ENCODE measurements at places on chromosomes 6 and 20.

- DNase-seq, result no peak
These were observed 7.1 kb downstream of the VNN2 start for GRCh38 chr6:132750455-132751248.

DNA sequence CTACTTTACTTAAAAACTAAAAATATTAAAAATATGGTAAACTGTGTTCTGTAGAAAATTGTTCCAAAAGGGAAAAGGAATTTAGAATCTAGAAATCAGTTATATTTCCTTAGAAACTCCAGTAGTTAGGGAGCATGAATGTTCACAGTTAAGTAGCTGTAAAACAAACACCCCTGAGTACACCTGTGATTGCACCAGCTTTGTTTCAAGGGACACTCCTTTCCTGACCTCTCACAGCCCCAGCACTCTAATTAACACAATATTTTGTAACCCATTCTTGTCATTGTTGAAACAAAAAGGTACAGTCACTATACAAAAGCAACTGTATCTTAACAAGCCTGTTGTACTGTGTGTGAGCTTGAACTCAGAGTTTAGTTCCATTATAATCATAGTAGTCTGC lies 72.3 kb downstream of the NCOA7 start:
- DNase-seq, result no peak

DNA sequence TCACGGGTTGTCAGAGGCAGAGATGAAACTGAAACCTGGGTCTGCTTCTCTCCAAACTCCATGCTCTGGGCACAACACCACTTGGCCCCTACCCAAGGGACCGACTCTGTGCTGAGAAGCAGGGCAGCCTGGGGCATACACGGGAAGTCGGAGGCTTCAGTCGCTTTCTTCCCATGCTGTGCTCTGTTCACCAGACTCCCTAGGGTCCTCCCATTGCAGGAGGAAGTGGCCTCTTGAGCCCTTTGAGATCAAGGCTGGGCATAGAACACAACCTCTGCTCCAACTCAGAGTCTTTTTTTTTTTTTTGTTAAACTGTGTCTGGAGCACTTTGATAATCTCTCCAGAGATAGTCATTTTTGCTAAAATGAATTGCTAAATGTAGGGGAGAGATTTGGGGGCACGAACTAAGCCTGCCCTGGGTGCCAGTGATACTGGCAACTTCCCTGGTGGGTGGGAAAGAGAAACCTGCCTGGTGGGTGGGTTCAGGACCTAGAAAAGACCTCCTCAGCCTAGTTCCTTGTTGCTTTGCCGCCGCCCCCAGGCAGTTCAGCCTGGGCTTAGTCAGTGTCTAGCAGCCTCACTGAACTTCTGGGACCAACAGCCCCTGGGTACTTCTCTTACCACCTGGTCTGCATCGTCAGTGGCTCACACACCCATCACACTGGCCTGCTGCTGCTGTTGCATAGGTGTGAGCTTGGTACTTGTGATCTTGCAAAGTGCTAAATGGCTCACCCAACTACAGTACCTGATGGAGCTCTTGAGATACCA lies 62.0 kb downstream of the PPP1R14C start:
- DNase-seq, result no peak

DNA sequence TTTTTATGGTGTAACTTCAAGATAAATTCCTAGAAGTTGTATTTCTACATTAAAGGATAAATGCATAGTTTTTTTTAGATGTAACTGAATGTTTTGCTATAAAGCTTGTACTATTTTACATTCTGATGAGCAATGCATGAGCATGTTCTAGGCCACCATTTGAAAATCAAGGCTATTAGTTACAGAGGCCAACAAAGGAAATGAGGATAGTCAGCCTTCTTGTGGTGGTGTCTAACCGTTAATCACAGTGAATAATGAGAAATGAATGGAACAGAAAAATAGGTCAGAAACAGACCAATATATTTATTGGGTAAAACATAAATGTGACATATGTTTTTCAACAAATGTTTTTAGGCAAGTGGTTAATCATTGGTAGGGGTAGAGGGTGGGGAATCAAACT lies 37.6 kb upstream of the L3MBTL3 start:
- no peak for DNase-seq

GRCh38 chr6:42141603-42142117 lies 760 bp downstream of the C6orf132 start:
- DNase-seq, result no peak

DNA sequence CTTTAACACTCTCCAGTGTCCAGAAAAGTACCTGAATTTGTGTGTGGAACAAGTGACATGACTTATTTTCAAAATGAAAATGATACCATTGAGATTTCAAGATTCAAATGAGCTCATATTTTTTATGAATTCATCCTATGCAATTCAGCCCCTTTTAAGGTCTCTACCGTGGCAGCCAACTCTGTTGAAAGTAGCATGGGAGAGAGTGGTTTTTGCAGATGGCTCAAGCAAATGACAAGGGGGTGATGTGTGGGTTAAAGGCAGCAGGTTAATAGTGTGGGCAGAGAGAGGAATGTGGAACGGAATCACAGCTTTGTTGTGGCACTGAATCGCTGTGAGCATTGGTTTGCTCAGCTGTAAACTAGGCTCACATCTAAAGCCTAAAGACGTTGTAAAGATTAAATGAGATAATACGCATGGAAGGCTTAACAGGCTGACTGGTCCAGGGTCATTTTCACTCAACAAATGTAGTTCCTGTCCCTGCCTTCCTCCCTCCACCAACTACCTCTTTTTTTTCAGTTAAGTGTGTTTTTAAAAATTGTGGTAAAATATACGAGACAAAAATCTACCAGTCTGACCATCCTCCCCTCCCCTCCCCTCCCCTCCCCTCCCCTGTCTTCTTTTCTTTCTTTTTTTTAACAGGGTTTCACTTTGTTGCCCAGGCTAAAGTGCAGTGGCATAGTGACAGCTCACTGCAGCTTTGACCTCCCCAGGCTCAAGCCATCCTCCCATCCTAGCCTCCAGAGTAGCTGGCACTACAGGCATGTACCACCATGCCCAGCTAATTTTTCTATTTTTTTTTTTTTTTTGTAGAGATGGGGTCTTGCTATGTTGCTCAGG lies 114.7 kb upstream of the ZNF217 start:
- DNase-seq, result no peak

GRCh38 chr20:45154183-45154582 lies 20.5 kb upstream of the PI3 start:
- DNase-seq, result no peak

DNA sequence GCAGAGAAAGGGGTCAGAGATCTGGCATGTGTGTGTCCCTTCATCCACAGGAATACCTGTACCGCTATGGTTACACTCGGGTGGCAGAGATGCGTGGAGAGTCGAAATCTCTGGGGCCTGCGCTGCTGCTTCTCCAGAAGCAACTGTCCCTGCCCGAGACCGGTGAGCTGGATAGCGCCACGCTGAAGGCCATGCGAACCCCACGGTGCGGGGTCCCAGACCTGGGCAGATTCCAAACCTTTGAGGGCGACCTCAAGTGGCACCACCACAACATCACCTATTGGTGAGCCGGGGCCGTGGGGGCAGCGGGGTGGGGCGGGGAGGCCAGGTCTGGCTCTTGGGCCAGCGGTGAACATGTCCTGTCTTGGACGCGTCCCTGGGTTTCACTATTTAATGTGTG lies 1.1 kb downstream of the MMP9 start:
- no peak for DNase-seq

DNA sequence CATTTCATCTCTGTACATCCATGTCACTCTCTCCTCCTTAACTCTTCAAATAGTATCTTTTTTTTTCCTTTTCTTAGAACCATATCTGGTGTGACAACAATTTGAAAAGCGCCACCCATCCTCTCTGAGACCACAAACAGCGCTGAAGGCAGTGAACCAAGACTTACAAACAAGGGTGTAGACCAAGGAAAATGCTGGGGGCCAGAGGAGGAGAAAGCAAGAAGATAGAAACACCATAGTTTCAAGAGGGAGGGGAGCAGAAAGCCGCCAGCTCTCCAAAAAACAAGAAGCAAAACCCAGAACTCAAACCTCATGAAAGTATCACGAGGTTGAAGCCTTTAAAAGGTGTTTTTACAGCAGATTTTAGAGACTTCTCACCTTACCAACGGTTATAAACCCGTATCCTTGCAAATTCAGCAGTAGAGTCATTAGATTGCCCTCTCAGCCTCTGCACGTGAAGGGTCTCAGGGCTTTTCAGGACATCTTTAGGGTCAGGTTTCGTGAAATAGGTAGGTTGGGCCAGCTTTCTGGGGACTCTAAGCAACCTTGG lies 13.3 kb upstream of the RIPOR2 start:
- no peak for DNase-seq

- no peak for DNase-seq
These were observed 97.3 kb upstream of the UST start for GRCh38 chr6:148649454-148649963.

DNA sequence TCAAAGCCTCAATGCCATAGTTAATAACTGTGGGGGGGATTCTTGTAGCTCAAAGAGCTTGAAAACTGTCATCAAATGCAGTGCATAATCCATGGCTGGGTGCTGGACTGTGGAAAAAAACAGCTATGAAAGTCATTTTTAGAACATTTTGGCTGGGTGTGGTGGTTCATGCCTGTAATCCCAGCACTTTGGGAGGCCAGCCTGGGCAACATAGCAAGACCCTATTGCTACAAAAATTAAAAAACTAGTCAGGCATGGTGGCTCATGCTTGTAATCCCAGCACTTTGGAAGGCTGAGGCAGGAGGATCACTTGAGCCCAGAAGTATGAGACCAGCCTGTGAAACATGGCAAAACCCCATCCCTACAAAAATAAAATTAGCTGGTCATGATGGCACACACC lies 12.2 kb downstream of the TCFL5 start:
- no peak for DNase-seq

DNA sequence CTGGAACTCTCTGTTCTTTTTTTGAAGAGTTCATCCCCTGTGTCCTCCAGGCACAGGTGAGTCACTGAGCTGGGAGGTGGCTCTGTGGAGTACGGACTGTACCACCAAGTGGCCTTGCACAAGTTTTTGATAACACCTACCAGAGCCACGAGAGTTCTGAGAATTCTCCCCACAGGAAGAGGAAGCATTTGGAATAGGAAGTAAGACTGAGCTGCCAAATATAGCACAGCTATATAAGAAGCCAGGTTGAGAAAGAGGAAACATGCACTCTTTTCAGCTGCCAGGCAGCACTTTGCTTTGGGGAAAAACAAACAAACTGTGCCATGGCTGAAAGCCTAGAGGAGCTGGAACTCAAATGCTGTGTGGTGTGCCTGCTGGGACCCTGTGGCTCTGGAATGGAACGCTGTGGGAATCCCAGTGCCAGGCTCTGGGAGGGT lies 70.8 kb upstream of the RIPOR2 start:
- DNase-seq, result no peak

DNA sequence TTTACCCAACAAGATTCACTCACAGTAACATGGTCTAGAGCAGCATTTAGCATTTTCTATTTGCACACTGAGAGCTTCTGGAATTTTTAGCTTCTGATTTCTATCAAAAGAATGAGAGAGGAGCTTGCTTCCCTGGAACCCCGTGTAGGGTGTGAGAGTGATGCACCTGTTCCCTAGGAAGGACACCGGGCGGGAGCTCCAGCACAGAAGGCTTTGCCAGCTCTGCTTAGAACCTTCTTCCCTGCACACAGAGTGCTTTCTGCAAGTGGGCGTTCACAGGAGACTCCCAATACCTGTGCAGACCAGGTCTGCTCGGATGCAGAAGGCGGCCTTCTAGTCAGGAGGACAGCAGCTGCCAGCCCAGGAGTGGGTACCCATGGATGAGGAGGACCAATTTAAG lies 217.3 kb downstream of the TBXT start:
- DNase-seq, result no peak

- no peak for DNase-seq
These were observed 18.6 kb upstream of the POLR1H start for GRCh38 chr6:30042476-30042875.

DNA sequence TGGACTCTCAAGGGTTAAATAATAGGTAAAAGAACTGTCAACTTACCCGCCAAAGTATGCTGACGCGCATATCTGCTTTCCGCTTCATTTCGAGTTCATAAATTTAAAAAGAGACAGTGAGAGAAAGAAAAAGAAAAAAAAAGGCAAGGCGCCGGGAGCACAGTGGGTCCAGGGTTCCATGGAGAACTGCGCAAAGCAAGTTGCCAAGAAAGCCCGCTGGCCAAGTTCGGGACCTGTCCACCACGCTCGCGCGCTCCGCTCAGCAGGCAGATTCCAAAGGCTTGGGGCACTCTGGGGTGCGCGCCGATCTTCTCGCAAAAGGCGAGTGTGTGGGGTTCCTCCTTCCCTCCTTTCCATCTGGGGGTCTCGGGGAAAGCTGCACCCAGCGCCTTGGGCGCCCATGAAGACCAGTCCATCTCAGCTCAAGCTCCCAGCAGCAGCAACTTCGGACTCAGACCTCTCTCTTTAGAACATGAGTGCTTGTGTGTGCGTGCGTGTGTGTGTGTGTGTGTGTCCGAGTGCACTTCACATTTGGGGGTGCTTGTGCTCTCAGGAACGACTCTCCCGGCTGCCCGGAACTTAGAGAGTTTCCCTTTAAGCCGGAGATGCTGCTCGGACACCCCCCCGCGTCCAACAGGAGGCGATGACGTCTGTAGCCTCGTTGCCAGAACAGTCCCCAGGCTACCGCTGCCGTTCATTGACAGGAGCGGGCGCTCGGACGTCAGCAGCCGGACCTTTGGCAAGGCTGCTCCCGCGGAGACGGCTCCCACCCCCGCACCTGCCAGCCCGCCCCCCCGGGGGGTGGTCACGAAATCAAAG lies 180.0 kb downstream of the TBXT start:
- no peak for DNase-seq

GRCh38 chr6:165573671-165574070 lies 89.4 kb downstream of the PDE10A start:
- DNase-seq, result no peak

GRCh38 chr20:50003253-50003656 lies 20.5 kb downstream of the SNAI1 start:
- DNase-seq, result no peak

DNA sequence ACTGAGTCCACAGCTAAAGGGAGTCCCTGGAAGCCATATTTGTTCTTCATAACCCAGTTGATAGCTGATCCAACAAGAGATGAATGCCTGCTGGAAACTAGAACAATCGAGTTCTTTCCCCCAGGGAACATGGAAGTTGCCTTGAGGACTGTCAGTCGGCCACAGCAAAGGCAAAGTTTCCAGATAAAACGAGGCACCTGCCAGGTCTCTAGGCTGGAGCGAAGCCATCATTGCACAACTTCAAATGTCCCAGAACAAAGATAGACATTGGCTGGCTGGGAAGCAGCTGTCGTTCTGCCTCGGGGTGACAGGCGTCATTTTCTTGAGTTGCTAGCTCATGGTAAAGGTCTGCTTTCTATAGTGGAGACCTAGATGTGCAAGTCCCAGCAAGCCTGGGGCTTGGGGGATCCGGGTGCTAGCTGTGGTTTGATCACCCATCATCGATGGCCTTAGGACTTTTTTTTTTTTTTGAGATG lies 184.4 kb upstream of the ZNF217 start:
- no peak for DNase-seq

- no peak for DNase-seq
These were observed 41.0 kb downstream of the TNFRSF21 start for GRCh38 chr6:47268572-47269187.

GRCh38 chr6:129786548-129786947 lies 74.6 kb downstream of the TMEM244 start:
- no peak for DNase-seq

DNA sequence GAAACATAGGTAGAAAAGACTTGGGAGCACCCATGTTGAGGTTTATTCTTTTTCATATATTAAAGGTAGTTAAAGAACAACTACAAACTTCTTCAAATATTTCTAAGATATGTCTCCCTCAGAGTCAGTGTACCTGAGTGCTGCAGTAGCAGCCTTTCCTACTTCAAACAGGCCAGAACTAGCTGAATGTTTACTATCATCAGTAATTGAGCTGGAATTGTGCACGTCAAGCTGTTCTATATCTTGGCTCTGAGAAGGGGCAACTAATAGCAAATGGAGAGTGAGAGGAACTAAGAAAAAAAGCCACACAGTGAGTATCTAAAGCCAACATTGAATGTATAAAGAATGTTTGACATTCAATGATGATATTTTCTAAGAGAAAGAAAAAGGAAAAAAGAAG lies 21.7 kb downstream of the MTCL3 start:
- DNase-seq, result no peak
